HS-5 (cell line): ENCODE measurements at places on chromosomes 13 and 19.
A peak's percentile ranks its signal among the peaks of the same experiment; 100 is the strongest.

DNA sequence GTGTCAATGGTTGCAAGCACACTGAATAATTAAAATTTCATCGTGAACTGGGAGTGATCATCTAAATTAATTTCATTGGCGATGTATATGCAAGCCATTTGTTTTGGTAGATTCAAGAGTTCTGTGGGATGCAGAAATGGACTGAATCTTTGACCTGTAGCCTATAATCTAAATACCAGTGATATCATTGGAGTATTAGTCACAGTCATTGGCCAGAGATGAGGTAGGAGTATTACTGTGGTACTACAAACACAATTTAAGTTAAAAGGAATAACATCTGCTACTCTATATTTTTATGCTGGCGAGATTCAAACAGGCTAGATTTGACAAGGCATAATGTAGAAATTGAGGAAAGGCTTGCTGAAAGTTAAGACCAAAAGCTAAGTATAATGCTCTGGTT is 14.0 kb downstream of the FRY start:
- no peak for DNase-seq

- DNase-seq, result no peak
These were observed 14.4 kb upstream of the DPP9 start for GRCh38 chr19:4737955-4738600.

- no peak for DNase-seq
These were observed 15.1 kb downstream of the PLPP2 start for GRCh38 chr19:275958-276646.

- DNase-seq, result no peak
These were observed 188.0 kb downstream of the TDRD3 start for GRCh38 chr13:60584976-60585375.

- DNase-seq, result no peak
These were observed 153.1 kb downstream of the KDM4B start for GRCh38 chr19:5122121-5122400.

- DNase-seq, result peak; percentile 61
These were observed 103.2 kb downstream of the GADD45B start for GRCh38 chr19:2578901-2579677.

- DNase-seq, result no peak
These were observed 36.4 kb upstream of the NANOS3 start for GRCh38 chr19:13840305-13841085.

DNA sequence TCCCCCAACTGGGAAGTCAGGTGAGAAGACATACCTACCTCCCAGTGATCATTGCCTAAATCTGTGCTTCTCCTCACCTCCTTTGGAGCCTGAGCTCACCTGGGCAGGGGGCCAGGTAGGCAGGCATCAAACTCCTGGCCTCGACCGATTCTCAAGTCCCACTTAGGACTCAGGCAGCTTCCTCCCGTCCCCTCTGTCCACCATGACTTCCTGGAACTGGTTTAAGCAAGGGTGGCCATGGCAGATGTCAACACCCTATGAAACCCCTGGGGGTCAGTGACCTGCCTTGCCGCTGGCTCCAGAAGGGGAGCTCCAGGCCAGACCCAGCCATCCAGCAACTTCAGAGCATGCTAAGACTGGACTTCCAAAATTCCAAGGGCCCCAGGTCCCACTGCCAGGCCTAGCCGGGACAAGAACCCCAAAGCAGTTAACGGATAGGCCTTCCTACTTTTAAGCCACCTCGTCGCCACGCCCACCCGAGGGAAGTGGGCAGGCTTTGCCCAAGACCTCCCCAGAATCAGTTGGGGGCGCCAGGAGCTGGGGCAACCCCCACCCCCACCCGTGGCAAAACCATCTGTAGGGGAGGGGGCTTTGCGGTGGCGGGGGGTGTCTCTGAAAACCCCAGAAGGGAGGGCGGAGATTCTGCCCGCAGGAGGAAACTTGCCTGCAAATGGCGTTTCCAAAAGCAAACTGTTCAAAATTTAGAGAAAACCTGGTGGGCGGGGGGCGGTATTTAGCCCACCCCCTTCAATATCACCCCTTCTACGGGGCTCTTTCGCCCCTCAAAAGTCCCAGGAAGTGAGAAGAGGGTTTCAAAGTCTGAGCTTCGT is 657 bp downstream of the PLIN3 start:
- DNase-seq, result no peak

DNA sequence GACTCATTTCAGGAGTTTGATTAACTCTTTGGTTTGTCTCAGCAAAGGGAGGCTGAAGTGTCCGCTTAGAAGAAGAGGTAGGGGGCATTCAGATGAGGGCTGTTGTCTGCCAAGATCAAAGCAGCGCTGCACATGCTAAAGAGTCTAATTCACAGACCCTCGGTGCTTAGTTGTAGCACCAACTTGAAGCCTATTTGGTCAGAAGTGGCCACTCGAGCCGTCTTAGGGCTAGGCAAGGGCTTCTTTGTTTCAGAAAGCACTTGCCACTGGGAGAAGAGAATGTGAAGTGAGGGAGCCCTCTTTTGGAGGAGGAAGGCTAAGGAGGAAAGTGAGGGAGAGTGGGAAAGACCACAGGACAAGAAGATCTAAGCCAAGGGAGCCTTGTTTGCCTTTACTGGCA is 313.4 kb upstream of the TMTC4 start:
- no peak for DNase-seq

GRCh38 chr19:1574354-1575136 is 6.4 kb upstream of the MEX3D start:
- DNase-seq, result no peak

GRCh38 chr13:31965361-31966066 is 66.1 kb upstream of the FRY start:
- no peak for DNase-seq

DNA sequence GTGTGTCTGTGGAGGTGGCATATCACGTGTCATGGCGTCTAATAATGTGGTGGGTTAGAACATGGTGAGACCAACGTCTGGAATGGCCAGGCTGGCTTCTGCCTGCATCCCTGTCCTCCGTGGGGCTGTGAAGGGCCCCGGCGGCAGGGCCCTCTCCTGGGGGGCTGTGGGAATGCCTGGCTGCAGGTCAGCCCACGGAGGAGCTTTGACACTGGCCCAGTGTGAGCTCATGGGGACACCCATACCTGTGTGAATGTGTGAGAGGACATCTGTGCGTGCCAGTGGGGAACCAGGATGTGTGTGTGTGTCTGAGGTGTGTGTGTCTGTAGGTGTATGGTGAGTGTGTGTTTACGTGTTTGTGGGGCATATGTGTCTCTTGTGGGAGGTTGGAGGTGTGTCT is 300.1 kb downstream of the TEX29 start:
- DNase-seq, result no peak

DNA sequence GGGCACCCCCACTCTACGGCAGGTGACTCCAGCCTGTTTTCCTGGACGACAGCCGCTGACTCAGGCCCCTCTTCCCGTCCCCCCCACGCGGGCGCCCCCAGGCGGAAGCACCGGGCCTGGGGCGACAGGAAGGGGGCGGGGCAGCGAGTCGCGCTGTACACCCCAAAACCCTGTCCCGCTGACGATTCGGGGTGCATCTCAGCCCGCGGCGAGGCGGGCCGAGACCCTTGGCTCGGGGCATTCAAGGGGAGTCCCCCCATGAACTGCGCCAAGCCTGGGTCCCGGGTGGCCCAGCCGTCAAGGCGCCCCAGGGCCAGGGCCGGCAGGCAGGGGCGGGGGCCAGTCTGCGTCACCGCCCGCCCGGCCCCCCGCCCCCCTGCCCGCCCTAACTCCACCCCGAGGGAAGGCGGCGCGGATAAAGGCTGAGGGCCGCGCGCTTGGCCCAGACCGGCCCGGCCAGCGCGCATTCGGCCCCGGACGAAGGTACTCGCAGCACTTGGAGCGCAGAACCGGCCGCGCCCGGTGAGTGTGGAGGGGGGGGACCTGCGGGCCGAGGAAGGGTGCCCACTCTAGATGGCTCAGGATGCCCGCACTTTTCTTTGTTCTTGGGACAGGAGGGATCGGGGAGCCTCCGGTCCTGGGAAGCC is at the start of gene MIDN:
Gene MIDN (plus strand): TSS at position 445 of the 647 bp plus-strand sequence. CDS start 1,714 bp downstream, outside the sequence.
- DNase-seq, result no peak

DNA sequence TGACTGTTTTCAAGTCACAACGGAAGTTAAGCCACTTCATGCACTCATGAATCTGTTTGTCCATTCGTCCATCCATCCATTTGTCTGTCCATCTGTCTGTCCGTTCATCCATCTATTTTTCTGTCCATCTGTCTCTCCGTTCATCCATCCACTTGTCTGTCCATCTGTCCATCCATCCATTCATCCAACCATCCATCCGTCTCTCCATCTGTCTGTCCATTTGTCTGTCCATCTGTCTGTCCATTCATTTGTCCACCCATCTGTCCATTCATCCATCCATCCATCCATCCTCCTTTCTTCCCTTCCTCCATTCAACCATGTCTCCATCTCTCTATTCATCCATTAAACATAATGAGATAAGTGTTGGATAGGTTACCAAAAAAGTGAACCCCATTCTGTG is 123.5 kb upstream of the UQCRFS1 start:
- no peak for DNase-seq

DNA sequence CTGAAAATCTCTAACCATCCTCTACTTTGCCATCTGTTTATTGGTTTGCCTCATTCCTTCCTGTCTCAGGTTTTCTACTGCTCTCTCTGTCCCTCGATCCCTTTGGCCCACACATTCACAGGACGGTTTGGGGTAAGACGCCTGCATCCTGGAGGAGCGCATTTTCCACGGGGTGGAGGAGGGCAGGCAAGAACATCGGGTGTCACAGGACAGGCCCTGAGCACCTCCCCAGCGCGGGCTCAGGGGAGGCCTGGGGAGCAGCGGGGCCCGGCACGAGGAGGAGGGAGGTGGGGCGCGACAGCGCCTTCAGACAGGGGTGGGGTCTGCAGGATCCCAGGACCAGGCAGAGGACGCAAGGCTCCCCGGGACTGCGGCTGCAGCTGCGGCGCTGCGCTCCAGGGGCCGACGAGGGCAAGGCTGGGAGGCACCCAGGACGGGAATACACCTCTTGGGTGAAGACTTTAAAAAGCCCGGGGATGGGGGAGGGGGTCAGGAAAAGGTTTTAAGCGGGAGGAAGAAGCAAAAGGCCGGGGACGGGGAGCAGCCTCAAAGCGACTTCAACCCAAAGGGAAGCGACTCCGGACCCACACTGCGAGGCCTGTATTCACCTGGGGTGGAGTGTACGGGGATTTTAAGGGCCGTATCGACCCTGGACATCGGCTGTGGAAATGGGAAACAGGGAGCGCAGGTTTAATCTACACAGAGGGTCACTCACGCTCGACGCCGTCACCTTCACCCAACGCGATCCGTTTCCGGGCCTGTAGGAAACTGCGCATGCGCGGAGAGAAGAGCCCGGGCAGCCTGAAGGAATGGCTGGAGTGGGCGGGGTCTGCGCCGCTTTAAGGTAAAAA is at the start of gene ZNF415:
Gene ZNF415 (minus strand): TSS at position 770 of the 851 bp plus-strand sequence. CDS start 10,234 bp downstream, outside the sequence.
- peak; percentile 58 for DNase-seq

DNA sequence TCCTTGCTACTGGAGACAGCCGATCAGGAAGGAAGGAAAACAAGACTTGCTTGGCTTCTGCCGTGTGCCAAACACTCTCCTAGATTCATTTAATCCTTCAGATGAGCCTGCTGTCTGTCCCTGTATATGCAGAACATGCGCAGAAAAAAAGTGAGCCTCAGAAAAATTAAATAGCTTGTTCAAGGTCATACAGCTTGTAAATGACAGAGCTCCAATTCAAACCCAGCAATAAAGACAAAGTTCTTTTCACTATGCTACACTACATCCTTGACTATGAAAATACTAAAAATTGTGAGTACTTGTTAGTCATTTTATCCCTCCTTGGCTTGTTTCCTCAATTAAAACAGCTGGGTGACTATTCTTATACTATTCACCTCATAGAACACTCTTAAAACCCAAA is 121.4 kb downstream of the KCNRG start:
- no peak for DNase-seq

- DNase-seq, result no peak
These were observed 10.0 kb downstream of the ATP7B start for GRCh38 chr13:52001120-52001731.

DNA sequence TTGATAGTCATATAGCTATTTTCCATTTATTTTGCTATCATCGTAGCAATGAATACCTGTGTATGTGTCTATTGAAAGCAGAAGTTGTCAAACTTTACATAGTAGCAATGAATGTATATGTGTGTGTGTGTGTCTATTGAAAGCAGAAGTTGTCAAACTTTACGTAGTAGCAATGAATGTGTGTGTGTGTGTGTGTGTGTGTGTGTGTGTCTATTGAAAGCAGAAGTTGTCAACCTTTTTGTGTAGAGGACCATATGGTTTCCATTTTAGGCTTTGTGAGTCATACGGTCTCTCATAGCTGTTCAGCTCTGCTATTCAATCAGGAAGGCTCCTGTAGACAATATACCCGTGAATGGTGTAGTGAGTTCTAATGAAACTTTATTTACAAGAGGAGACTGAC is 20.8 kb downstream of the NLRP4 start:
- DNase-seq, result no peak

- DNase-seq, result peak; percentile 36
These were observed 271.2 kb upstream of the HTR2A start for GRCh38 chr13:47168066-47168465.

- DNase-seq, result no peak
These were observed 8.5 kb downstream of the PLEKHJ1 start for GRCh38 chr19:2227415-2228156.

- no peak for DNase-seq
These were observed 188.6 kb downstream of the TEX29 start for GRCh38 chr13:111508902-111509509.

DNA sequence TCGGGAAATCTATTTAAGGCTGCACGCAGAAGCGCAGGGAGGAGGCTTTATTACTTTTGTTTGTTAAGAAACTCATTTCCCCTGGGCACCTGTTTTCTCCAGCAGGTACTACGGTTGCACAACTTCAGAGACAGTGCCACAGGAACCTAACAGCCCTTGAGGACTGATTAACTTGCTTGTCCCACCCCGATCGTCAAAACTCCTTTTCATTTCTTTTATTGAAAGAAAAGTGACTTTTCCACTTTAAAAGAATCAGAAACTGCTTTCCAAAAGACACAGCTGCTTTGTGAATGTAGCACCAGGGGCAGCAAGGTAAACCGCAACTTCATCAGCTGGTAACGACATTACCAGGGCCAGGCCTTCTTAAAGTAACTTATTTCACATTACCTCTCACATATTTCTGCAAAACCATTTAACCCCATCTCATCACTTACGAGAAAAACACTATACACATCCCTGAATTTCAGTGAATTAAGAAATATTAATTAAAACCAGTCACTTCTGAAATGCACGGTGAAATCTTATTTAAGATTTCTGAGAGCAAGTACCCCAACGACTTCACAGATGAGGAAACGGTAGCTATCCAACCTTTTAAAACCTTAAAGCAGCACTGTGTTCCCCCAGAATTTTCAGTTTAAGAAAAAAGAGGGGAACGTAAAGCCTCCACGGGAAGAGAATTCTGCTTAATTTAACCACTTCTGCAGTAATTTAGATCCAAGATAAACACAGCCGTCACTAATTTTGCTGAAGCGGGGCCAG is 1.4 kb downstream of the ANKRD10 start:
- no peak for DNase-seq

DNA sequence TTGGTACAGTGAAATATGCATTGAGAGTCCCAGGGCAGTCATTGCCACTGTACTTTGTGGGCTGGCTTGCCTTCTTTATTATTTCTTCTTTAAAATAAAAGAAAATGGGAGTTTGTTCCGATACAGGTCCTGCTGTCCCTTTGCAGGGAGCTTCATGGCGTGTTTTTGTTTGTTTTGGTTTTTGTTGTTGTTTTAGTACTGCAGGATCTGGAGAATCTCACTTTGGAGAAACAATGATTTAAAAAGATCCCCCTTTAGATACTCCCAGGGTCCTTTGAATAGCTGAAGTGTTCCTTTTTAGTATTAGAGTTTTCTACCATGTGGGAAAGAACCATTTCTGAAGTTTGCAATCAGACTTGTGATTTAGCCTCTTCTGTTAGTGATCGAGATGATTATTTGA is 11.1 kb downstream of the CHAF1A start:
- DNase-seq, result no peak
